ENCODE measurements at places on chromosomes 7 and 10. TPM values are rescaled to one million over a fixed set of nuclear protein-coding genes. Genes with fewer than 3 reads are reported as not detected.
A peak's percentile ranks its signal among the peaks of the same experiment; 100 is the strongest.

RTKN2 gene
- 1.6 TPM for total RNA-seq

TBC1D12 gene
- 5.4 TPM for total RNA-seq

EPO gene
- not detected for total RNA-seq

DNA sequence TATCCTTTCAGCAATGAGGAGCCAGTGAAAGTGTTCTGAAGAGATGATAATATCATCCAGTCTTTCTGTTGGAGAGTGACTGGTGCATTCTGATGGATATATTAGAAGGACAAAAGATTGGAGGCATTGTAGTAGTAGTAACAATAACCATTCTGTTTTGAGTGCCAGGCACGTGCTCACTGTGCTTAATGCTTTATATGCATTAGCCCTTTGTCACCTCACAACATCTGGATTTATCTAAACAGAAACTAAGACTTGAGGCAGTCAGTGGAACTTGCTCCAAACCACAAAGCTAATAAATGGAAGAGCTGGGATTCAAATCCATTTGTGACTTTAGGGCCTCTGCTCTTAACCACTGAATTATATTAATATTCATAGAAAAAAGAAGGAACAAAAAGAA is 84.5 kb upstream of the OIT3 start:
- DNase-seq, result no peak

DNA sequence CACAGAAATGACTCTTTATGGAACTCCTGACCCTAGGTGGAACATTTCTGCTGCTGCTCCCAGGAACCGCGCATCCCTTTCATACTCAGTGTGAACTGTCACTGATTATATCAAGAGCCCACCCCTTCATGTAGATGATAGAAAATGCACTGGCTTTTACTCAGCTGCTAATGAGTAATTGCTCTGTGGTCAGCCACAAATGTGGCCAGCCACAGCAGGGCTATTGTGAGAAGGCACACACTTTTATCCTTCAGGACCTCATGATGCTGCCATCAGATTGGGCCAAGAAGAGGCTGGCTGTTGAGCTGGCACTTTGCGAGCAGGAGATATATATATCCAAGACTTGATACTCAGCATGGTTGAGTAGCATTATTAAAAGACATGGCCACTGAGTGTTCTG is 124.7 kb downstream of the CFAP58 start:
- no peak for DNase-seq

DNA sequence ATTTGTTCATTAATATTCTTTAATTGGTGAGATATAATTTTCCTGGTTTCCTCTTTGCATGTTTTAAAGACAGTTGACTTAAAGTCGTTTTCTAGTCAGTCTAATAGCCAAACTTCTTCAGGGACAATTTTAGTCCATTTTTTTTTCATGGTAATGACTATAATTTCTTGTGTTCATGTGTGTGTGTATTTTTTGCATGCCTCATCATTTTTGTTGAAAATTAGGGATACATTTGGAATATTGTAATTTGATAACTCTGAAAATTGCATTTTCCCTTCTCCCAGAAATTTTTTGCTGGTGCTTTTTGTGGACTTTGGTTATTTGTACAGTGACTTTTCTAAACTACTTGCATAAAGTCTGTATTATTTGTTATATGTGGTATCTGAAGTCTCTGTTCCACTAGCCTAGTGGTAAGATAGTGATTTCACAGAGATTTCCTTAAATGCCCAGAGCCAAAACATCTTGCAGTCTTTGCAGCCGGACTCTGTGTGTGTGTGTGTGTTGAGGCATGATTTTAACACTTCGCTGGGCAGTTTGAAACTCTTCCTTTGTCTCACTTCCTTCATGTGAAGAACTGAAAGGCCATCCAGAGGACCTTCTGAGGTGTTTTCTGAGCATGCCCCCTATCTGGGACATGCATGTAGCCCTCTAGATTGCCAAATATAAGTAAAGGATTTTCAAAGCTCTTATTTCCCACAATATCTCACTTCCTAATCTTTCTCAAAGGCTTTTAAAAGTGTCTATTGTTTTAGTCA is 40.9 kb upstream of the ZNF365 start:
- DNase-seq, result no peak

DNA sequence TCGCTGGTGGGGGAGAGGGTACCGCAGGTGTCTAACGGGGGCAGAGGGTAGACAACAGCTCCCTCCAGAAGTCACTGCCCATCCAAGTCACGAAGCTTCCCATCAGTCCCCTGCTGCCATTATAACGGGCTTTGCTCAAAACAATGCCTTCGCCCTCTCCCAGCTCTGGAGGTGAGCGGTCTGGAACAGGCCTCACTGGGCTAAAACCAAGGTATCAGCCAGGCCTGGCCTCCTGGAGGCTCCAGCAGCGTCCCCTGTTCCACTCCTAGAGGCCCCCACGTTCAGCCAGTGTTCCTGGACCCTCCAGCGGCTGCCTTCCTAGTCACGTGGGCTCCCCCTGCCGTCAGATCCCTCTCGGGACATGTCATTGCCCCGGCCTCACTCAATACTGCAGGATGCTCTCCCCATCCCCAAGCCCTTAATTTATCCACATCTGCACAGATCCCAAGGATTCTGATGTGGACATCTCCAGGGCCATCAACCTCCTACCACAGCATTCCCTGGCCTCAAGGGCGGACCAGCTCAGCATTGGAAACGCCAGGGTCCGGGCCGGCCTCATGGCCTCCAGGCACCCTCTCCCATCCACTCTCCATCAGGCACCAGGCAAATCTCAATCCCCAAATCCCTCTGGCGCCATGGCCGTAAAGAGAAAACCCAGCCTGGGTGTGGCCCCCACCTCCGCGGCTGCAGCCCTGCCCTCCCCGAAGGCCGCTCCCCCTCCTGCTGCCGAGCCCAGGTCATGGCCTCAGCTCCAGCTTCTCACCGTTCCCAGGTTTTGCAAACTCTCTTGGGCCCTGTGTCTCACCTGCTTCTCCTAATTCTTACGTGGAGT is 104.1 kb upstream of the FAM20C start:
- DNase-seq, result peak; percentile 50

GRCh38 chr7:3832199-3832598 is 531.1 kb downstream of the SDK1 start:
- DNase-seq, result no peak

GRCh38 chr10:23912884-23913404 is 296.0 kb upstream of the KIAA1217 start:
- DNase-seq, result no peak

GRCh38 chr10:85874208-85874607 is 492.4 kb downstream of the GRID1 start:
- no peak for DNase-seq

Measured in MCF 10A (cell line).